ENCODE measurements at places on chromosomes 5 and 9.

- no peak for DNase-seq
Measured at GRCh38 chr9:124220946-124221451, 36.8 kb upstream of the NEK6 start.

DNA sequence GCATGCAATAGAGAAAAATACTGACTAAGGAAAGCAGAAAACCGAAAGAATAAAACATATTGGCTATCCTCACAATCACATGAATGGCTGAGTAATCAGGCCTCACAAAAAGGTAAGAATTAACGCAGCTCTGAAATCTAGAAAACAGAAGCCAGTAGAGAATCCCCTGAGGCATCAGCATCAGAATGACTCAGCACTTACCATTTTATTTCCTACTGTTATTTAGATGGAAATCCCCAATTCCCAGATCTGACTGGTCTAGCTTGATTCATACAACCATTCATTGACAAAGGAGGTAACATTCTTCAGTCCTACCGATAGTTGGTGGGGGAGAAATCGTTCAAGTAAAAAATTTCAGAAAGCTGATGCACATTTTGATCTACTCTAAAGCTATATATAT, 1408.4 kb upstream of the WWC1 start:
- no peak for DNase-seq

GRCh38 chr5:761854-762710, 22.4 kb downstream of the ZDHHC11B start:
- peak; percentile 22 for DNase-seq

DNA sequence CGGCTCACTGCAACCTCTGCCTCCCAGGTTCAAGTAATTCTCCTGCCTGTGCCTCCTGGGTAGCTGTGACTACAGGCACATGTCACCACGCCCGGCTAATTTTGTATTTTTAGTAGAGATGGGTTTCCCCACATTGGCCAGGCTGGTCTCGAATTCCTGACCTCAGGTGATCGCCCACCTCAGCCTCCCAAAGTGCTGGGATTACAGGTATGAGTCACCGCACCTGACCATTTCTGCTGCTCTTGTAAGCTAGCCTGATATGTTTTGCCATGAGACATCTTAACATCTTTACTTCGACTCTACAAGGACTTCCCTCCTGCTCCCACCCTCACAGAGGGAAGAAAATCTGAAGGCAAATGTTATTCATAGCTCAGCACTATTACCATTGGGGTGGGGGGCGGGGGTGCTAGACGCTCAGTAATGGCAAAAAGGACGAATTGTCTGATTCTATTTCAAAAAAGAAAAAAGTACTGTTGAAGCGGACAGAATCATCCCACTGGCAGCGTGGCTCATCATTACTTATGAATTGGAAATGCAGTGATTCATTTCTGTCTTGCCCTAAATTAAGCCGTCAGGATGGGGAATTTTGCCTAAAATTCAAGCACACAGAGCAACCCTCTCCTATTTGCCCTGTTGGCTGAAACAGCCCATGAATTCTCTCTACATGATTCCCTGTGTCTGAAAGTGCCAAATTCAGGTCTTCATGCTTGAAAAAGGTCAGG, 46.4 kb upstream of the WWC1 start:
- DNase-seq, result no peak

DNA sequence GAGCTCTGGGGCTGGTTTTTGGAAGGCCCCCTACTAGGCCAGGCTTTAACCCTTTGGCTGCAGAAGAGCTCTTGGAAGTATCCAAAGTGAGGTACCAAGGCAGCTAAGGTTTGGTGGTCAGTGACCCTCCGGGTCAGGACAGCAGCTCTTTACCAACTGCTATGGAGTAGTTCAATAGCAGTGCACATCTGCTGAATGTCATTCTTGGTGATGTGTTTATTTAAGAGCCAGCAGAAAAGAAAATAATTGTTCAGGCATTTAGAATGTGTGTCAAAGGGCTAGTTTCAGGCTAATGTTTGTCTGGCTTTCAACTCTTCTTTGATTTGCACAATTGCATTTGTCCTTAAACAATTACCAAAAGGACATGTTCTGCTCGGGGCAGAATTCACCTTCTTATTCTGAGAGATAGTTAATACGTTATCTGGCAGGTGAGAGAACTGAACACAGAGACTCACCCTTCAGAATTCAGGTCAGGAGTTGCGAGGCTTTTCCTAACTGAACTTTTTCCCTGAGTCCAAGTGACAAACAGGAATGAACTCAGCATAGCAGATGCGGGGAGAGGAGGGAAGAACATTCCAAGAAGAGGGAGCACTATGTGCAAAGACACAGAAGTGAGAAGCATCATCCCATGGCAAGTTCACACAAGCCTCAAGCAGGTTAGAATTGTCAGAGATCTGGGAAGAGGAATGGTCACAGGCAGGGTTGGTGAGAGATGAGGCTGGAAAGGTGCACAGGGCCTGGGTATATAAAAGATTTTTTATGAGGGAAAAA, 556.7 kb upstream of the TLE4 start:
- DNase-seq, result no peak

DNA sequence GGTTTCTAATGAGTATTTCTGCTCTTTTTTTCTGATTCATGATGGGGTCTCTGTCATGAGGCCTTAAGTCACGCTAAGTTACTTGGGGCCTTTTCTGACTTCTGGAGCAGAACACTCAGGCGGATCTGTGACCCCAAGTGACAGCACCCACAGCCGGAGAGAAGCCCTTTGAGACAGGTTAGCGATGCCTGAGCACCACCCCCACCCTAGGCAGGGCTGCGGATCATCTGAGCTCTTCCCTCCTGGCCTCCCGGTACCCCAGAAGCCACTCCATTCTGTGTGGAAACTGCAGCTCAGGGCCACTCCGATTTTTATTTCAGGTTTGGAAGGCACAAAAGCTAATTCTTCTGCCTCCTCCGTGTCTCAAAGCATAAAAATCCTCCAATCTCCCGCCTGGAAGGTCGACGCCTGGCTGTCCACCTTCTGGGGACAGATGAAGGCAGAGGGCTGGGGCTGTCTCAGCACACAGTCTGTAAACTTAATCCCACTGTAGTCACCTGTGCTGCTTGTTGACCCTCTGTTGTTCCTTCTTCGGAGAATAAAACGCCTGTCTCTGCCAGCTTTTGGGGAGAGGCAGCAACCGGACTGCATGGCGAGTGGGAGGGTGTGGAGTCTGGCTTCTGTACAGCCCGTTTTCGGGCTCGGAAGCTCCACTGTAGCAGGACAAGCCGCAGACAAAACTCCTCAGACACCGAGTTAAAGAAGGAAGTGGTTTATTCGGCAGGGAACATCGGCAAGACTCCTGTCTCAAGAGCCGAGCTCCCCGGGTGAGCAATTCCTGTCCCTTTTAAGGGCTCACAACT, 88.8 kb downstream of the SPRY4 start:
- no peak for DNase-seq

DNA sequence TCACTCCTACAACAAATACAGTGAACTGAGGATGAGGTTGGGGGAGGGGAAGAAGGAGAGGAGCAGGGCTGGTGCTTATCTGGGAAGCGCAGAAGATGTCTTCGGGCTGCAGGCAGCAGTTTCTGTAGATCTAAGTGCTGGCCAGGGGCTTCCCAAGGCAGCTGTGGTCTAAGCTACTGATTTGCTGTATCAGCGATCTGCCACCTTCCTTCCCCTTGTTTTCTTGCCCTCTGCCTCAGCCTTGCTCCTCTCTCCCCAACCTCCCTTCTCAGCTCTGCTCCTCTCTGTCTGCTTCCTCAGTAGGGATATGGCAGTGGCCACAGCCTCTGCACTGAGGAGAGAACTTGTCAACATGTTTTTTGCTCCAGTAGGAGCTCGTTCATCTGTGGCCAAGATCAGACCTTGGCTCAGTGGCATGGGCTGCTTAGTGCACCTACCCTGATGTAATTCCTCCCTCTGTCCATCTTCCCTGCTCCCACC, 42.8 kb upstream of the IL6ST start:
- peak; percentile 40 for DNase-seq

All from GM20000 (cell line).